ENCODE measurements at places on chromosomes 16 and 17. TPM values are rescaled to one million over a fixed set of nuclear protein-coding genes. Genes with fewer than 3 reads are reported as not detected.

GRCh38 chr17:58531122-58531521 is 16.7 kb upstream of the MTMR4 start:
- DNase-seq: no peak

- DNase-seq: no peak
Observed at GRCh38 chr17:59333836-59334235, 2.4 kb downstream of the YPEL2 start.

DNA sequence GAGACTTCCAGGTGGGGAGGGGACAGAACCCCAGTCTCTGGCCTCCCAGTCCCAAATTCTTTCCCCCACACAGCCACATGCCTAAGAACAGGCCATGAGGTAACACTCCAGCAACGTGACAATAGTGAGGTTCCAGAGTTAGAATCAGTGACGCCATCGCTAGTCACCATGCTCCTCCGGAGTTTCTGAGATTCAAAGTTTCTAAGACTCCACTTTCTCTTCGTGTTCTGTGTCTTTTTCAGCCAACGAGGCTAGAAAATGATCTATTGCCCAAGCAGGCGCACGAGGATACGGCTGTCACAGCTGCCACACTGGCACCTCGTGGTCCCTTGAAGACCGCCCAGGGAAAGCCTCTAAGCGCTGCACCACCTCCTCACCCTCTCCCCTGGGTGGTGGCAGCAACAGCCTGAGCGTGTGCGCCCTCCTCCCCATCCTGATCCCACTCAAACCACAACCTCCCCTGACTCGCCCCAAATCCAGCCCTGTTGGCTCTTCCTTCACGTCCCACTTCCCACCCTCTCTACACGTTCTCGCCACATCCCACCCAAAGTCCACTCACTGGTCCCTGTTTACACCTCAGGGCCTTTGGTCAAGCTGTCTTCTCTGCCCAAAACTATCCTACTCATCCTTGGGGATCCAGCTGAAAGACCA is 1.0 kb downstream of the MCRIP1 start:
- DNase-seq: peak; percentile 32

DNA sequence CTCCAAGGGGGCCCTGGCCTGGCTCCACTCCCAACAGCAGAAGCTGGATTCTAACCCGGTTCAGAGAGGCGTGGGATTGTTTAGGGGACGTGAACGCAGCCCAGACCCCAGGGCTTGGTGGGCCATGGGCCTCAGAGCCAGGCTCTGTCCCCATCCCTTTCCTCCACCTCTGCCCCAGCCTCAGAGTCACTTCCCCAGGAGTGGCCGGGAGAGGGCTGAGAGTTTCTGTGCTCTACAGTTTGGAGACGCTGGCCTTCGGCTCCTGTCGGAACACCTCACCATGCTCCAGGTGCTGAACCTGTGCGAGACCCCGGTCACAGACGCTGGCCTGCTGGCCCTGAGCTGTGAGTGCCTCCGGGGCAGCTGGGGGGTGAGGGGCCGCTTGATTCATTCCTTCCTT is 73.8 kb upstream of the PLCG2 start:
- no peak for DNase-seq

GRCh38 chr17:78957128-78957527 is 22.6 kb downstream of the LGALS3BP start:
- DNase-seq: peak; percentile 78

- DNase-seq: no peak
Observed at GRCh38 chr17:63086483-63087185, 120.6 kb downstream of the TANC2 start.

DNA sequence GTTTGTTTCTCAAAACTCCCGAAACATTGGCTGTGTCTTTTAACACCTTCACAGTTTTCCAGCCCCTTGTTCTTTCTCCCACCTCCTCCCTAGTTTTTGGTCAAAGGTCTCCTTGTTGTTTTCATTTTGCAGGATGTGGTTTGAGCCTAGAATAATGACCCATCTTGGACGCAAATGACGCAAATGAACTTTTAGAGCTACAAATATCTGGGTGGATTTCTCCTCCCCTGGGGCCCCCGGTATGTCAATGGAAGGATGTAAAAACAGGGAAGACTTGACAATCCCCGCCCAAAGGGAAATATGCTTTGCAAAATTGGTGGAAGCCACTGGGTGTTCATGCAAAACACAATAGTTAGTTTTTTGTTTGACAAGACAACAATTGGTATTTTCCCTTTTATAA is 236.0 kb upstream of the IRX3 start:
- DNase-seq: no peak

ZNF747 gene
- 7.3 TPM for total RNA-seq

TNFRSF17 gene
- total RNA-seq: not detected

FOXL1 gene
- total RNA-seq: 0.51 TPM

DNA sequence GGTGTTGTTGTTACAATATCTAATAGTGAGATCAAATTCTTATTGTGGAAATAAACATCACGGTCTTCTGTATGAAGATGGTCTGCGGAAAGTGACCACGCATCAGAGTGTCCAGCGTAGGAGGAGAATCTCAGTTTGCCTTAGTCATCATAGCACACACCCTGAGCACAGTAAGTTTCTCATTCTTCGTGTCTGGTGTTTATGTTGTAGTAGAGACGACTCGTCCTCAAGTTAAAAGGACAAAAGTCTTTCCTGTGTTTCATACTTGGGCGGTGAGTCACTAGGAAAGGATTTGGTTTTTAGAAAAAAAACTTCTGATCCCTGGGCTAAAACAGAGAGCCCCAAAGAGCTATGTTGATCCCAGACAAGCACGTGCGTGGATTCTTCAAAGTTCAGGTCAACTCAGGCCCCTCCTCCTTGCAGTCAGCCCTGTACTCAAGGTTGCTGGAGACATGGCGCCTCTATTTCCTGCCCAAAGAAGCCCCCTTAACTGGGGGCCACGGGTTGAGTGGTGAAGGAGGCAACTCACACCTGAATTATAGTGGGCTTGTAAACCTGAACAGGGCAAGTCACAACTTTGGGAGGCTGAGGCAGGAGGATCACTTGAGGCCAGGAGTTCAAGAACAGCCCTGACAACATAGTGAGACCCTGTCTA is 170.4 kb downstream of the ZFHX3 start:
- peak; percentile 98 for DNase-seq

GRCh38 chr17:6729531-6729930 is 16.4 kb upstream of the SLC13A5 start:
- DNase-seq: no peak

DNA sequence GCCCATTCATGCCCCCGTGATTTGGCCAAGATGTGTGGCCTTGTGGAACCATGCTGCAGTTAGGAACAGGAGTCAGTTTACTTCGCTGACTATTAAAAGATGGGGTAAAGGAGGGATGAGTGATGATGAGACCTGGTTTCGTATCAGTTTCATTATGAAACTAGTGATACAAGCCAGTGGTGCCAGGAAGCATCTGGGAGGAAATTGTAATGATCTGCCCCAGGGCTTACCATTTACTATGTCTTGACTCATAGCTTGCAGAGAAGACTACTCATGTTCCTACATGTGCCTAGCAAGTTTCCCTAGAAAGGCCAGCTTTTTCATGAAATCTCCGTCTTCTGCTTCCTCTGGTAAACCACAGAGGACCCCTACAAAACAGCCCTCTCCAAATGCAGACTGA is 23.2 kb downstream of the CDH3 start:
- DNase-seq: peak; percentile 75

CSH2 gene
- total RNA-seq: not detected

- DNase-seq: peak; percentile 56
Observed at GRCh38 chr17:43994272-43995149, 9.9 kb upstream of the NAGS start.

DNA sequence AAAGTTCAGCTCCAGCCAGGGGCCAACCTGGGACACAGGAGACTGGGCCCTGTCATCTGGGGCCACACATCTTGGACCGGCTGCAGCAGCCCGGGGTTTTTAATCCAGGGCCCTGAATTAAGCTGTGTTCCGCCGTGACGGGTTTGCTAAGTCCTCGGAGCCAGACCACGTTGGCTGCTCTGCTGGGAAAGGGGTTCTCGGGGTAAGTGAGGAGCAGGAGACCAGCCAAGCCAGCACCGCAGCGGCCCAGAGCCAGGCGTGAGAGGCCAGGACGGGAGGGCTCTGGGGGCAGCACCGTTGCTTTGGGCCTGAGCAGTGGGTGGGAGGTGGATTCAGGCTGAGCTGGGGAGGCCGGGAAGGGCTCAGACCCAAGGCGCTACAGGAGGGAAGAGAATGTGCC is 31.3 kb upstream of the CBX4 start:
- DNase-seq: no peak

DNA sequence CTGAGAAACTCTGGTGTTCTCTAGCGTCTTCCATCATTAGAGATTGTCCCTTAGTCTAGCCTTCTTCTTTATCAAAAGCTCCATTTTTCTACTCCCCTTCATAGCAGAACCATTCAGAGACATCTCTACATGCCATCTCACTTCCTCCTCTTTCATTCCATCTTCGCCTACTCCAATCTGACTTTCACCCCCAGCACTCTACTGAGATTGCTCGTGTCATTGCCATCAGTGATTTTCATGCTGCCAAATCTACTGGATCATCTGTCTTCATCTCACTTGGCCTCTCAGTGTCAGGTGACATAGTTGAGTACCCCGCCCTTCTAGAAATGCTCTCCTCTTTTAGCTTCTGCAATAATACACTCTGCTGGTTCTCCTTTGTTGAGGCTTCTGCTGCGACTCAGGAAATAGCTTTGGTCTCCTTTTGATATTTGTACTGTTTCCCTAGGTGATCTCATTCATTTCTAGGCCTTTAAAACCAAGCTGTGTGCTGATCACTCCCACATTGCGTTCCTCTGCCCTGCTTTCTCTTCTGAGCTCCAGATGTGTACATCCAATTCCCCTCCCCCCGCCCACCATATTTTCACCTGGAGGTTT is 119.1 kb downstream of the FTO start:
- DNase-seq: peak; percentile 74

DNA sequence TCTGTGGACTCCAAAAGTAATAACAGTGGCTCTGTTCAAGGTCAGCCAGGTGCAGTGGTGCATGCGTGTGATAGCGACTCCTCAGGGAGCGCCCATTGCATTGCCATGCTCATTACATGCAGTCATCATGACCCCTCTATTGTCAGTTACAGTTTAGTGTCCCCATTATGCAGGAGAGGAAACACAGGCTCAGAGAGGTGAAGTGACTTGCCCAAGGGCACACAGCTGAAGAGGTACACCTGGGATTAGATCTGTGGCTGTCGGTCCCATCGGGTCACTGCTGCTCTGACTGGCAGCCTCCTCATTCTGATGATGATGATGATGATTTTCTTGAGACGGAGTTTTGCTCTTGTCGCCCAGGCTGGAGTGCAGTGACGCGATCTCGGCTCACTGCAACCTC is 7.6 kb downstream of the LAT start:
- no peak for DNase-seq

- DNase-seq: peak; percentile 54
Observed at GRCh38 chr17:32335687-32336086, 6.3 kb downstream of the C17orf75 start.

NIP7 gene
- 70.3 TPM for total RNA-seq

- peak; percentile 15 for DNase-seq
Observed at GRCh38 chr17:14038206-14038605, 31.1 kb upstream of the COX10 start.

DNA sequence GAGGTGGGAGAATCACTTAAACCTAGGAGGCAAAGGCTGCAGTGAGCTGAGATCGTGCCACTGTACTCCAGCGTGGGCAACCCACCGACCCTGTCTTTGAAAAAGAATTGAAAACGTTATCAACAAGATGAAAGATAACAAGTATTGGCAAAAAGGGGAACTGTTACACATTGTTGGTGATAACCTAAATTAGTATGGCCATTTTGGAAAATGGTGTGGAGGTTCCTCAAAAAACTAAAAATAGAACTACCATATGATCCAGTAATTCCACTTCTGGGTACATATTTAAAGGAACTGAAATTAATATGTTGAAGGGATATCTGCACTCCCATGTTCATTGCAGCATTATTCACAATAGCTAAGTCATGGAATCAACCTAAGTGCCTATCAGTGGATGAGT is 61.0 kb downstream of the ABHD15 start:
- DNase-seq: no peak

DNA sequence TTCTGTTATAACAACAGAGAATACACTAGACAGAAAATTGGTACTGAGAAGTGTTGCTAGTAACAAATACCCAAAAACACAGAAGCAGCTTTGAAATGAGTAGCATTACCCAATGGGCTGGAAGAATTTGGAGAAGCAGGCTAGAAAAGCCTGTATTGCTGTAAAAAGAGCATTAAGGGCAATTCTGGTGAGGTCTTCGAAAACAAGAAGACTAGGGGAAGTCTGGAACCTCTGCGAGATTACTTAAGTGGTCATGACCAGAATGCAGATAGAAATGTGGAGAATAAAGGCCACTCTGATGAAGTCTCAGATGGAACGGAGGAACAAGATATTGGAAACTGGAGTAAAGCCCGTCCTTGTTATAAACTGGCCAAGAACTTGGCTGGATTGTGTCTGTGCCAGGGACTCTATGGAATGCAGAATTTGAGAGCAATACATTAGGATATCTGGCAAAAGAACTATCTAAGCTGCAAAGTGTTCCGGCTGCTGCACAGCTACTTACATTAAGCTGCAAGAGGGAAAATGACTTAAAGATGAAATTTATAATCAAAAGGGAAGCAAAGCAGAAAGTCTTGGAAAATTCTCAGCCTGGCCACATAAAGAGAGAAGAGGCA is 44.9 kb upstream of the PEMT start:
- no peak for DNase-seq

DNA sequence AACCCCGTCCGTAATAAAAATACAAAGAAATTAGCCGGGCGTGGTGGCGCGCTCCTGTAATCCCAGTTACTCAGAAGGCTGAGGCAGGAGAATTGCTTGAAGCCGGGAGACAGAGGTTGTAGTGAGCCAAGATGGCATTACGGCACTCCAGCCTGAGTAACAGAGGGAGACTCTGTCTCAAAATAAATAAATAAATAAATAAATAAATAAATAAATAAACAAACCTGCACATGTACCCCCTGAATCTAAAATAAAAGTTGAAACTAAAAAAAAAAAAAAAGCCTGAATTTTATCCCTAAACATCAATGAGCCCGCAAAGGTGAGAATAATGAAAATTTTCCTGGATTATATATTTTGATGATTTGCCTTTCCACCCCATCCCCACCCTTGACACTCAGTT is 124.7 kb downstream of the CDH11 start:
- DNase-seq: no peak

- DNase-seq: no peak
Observed at GRCh38 chr17:42272162-42272907, 3.9 kb downstream of the STAT5B start.

- DNase-seq: no peak
Observed at GRCh38 chr17:43532581-43532980, 13.6 kb downstream of the ETV4 start.

GRCh38 chr16:85148931-85149330 is 36.7 kb upstream of the CIBAR2 start:
- peak; percentile 44 for DNase-seq

HOXB1 gene
- not detected for total RNA-seq

DNA sequence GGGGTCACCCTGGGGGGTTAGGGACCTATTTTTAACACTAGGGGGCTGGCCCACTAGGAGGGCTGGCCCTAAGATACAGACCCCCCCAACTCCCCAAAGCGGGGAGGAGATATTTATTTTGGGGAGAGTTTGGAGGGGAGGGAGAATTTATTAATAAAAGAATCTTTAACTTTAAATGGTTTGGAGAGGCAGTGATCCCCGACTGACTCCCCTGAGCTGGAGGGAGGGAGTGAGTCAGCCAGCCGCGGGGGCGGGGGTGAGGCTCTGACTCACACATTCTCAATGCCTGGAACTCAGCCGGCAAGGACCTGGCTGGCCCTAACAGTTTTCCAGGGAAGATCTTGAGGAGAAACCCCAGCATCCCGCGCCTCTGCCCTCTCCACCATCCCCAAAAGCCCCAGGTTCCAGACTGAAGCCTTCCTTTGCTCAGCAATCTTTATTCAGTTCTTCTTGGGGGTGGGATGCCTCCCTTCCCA is 1.5 kb downstream of the HCFC1R1 start:
- DNase-seq: peak; percentile 95
